Neuronal stem cell (in vitro differentiated cells): ENCODE measurements at places on chromosomes 4 and X.

GRCh38 chrX:137916090-137916746, 350.3 kb downstream of the ZIC3 start:
- DNase-seq, result no peak

GRCh38 chrX:115709039-115709438, 148.1 kb downstream of the PLS3 start:
- no peak for DNase-seq

DNA sequence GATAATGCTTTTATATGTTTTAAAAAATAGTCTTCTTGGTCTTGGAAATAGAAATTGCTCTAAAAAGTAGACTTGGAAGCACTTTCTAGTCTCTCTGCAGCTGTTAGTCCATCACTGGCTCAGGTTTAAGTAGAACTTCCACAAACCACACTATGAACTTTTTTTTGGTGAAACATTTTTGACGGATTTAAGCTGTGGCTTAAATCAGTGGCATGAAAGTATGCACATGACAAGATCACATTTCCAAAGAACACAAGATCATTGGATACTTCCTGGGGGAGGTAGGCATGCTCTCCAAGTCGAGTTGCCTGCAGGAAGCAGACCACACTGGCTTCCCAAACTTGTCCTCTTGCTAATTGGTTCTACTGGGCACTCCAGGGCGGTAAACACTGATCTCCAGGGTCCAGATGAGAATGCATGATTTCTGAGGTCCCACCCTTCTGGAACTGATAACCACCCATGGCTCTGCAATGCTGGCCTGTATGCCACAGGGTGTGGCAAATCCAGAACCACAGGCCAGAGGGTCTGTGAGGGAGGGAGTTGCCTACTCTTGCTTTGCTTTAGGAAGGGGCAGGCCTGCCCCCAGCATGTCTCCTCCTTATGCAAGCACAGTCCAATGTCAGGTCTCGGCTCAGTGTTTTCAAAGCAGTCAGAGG, 331.9 kb upstream of the SFRP2 start:
- no peak for DNase-seq

DNA sequence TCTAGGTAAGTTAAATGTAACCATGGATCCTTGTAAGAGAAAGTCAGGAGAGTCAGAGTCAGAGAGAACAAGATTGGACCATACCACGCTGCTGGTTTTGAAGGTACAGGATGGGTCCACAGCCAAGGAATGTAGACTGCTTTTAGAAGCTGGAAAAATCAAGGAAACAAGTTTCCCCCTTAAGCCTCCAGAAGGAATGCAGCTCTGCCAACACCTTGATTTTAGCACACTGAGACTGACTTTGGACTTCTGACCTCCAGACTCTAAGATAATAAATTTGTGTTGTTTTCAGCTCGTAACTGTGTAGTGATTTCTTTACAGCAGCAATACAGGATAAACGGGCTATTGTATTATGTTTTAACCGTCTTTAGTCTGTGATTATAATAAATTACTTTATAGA, 108.0 kb upstream of the USP38 start:
- no peak for DNase-seq

DNA sequence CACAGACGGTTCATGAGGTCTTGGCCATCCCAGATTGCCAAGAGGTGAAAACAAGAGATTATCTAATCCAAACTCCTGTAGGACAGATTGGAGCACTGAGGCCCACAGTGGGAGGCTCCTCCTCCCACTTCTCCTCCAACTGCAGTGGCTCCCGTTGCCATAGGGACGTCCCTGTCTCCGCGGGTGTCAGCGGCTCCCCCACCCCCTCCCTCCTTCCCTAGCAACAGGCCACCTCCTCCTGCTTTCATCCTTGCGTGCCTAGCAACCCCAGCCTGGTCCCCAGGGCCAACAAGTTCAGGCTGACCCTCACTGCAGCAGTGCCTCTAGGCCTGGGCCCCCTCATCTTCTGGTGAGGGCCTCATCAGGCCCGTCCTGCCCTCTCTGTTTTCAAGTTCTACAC, 6.8 kb upstream of the IQSEC2 start:
- peak; percentile 52 for DNase-seq

GRCh38 chrX:18674788-18675735, 3.2 kb upstream of the RS1 start:
- peak; percentile 74 for DNase-seq

- DNase-seq, result no peak
Measured at GRCh38 chr4:152941411-152941810, 5.3 kb downstream of the FHDC1 start.

DNA sequence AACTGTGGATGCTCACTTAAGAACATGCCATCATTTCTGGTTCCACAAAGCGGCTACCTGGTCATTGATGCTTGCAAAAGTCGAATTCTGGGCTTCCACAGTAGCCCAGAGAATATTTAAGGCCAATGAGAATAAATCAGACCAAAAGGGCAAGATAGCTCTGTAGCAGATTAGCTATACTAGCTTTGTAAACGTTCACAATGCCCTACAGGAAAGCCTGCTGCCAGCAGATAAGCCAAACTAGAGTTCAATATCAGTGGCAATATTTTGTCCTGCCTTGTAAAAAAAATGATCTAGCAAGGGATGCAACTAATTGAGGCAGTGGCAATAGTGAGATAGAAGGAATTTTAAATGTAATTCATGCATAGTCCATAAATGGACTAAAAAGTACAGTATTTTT, 387.7 kb upstream of the TEX13C start:
- no peak for DNase-seq

DNA sequence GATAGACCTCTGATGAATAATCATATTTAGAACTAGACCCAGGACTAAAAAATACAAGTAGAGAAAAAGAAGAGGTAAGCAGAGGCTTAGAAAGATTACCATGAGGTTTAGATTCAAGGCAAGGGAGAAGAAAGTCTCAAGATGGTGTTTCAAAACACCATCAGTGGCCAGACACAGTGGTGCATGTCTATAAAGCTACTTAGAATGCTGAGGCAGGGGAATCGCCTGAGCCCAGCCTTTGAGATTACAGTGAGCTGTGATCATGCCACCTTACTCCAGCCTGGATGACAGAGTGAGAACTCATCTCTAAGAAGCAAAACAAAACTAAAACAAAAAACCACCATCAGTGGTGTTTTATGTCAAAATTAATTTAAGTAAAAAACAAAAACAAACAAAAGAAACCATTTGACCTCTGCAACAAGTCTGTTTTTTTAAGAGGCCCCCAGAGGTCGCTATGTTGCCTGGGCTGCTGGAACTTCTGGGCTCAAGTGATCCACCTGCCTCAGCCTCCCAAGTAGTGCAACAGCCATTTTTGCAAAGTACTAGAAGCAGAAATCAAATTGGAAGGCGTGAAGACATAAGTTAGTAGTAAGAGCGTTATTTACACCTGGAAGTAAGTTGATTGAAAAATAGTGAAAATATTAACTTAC, 784.3 kb downstream of the ADGRL3 start:
- DNase-seq, result no peak

GRCh38 chr4:3225936-3226335, 23.0 kb upstream of the MSANTD1 start:
- DNase-seq, result no peak

GRCh38 chrX:133337250-133337649, 78.0 kb downstream of the GPC4 start:
- DNase-seq, result no peak

DNA sequence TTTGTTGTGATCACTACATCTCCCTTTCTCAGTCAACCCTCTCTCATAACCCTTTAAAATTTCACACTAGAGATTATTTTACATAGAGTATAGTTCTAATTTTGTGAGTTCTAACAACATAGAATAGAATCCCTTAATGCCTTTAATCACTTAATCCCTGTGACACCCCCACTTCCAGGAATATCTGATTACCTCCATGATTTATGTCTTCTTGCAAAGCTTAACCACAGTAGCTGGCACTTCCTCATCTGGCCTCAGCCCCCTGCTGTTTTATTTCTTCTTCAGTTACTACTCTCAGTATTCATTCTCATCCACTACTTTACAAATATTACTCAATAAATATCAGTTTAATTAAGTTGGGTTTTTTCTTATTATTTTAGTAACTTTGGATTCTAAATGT, 340.9 kb downstream of the CENPC start:
- DNase-seq, result no peak

- no peak for DNase-seq
Measured at GRCh38 chr4:139858436-139859205, 193.0 kb downstream of the MGST2 start.

- no peak for DNase-seq
Measured at GRCh38 chr4:110211007-110211769, 12.8 kb upstream of the ELOVL6 start.

DNA sequence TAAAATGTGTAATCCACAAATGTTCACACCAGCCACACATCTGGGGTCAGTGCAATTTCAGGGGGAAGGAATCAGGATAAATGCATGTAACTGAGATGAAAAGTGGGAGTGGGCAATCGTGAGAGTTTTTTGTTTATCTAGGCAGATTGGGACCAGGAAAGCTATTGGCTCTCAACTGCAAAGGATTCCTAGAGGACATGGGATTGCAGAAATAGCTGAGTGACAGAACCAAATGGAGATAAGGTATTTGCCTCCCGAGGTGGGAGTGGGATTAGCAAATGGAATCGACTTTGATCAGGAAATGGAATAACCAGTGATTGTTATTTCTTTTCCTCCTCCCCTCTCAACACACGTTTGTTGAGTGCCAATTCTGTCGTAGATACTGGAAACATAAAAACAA, 38.9 kb upstream of the GJB1 start:
- no peak for DNase-seq
